Fibroblast of gingiva (primary cell): ENCODE measurements at places on chromosomes 6 and 20.
A peak's percentile ranks its signal among the peaks of the same experiment; 100 is the strongest.

DNA sequence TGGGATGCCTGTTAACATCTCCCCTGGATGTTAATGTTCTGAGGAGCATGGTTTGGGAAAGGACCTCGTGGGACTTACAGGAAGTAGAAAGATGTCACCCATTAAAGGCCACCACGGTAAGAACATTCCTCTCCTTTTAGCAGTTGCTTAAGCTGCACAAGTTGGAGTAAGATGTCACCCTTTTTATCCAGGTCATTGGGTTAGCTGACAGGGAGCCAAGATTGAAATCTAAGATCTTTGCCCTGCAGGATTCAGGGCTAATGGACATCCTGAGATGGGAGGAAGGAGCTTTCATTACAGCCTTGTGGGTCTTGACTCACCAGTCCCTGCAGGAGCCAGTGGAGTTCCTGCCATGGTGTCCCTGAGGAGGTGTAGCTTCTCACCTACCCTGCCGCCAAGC lies 22.1 kb downstream of the PABPC1L start:
- peak; percentile 20 for DNase-seq

DNA sequence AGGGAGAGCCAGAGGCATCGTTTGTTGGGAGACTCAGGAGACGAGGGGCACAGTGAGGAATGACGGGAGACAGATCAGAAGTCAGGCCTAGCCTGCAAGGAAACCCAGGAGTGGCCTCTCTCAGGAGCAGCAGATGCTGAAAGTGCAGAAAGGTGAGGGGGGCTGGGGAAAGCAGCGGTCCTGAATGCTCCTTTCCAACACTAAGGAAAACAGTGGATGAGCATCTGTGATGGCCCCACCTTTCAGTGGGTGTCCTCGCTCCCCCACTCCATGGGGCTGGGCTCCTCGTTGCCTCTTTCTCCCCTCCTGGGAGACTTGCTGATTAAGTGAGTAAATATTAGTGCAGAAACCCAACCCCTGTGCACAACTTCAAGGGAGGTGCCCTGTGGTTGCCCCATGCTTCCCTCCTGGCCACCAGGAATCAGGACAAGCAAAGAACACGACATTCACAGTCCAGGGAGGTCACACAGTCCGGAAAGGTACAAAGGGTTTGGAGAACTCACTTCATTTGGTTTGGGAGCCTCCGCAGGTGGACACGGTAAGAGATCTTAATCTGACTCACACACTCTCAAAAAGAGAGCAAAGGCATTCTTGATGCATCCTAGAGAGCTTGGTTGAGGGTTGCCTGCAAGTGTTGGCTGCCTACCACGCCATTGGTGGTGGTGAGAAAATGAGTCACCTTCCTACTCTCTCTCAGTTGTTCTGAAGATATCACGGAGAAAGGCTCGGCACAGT lies 9.7 kb upstream of the BPIFB1 start:
- DNase-seq, result no peak

DNA sequence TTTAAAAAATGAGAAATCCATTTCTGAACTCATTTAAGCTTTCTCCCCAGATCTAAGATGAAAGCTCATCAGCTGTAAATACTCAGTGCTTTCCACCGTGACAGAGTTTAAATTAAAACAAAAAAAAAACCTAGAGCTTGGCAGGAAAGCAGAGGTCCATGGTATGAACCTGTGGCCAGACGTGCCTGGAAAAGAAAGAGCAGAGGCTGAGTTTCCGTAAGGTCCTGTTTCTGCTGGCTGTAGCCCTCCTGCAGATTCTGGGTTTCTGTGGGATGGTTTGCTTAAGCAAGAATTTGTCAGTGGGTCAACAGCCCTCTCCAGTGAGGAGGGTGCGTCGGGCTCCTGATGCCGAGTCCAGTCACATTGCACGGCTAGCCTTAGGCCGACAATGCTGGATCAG lies 383.2 kb downstream of the SAMD5 start:
- DNase-seq, result no peak

DNA sequence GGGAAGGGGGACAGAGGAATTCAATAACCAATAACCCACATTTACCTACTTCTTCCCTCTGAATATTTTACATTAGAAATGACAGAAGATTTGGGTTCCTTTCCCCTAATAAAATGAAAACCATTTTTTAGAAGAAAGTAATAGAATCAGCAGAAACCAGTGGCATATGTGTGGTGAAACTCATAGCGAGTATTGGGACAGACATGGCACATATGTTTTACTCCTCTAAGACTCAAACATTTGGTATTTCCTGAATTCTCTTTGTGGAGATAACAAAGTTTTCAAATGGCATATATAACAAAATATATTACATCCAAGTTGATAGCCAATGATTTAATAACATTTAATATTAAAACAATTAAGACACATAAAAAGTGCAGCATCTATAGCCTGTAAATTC lies 12.9 kb upstream of the BEND3 start:
- DNase-seq, result peak; percentile 26

DNA sequence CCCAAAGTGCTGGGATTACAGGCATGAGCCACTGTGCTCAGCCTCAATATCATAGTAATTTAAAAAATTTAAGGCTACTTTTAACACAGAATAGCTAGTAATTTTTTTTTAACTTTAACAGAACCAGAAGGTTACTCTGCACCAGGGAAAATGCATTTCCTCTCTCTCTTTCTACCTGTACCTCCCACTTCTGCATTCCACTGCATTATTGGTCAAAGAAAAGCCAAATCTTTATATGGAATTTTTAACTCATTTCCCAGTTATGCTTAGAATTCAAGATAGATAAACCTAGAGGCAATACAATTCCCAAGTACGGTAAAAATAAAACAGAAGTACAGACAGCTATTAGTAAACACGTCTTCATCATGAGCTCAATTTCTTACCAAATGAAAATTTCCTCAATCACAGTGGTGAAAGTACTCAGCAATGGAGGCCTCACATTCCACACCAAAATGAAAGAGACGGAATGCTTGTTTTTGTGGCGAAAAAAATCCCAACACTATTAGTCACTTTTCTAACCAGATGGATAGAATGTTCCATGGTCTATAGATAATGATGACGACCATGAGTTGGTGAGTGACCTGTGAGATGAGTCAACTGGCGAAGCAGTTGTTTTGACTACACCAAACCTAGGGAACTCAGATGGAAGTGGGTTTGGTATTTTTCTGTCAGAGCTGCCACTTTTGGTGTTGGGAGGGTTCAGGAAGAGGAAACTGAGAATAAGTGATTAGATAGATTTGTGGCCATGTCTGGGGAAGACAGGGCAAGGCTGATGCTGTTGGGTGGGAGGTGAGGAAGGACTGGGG lies 104.7 kb upstream of the SGK1 start:
- DNase-seq, result peak; percentile 96

- DNase-seq, result no peak
These were observed 372.3 kb downstream of the EPHA7 start for GRCh38 chr6:93047033-93047432.

DNA sequence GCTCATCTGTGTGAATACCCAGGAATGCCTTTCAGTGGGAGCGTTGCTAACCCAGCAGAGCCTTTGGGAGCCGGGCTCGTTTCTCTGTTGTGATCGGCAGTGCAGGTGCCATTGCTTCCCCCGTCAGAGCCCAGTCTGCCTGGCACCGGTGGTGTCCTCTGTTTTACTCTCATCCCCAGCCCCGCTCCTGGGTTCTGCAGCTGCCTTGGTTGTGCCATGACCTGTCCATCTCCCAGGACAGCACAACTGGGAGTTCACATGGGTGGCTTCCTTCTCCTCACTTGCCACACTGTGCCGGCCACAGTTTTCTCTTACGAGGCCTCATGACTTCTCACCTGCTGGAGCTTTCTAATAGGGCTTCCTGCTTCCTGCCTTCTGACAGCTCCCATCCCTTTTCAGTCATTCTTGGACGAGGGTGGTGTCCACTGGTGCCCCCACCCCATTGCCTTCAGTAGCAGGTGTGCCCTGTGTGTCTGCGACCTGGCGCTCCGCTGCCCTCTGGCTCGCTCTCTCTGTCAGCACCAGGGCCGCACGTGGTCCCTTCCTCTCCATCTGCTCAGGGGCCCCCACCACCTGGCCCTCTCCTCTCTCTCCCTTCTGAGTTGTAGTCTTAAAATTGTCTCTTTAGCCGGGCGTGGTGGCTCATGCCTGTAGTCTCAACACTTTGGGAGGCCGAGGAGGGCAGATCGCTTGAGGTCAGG lies 110.9 kb downstream of the RPP40 start:
- DNase-seq, result no peak

DNA sequence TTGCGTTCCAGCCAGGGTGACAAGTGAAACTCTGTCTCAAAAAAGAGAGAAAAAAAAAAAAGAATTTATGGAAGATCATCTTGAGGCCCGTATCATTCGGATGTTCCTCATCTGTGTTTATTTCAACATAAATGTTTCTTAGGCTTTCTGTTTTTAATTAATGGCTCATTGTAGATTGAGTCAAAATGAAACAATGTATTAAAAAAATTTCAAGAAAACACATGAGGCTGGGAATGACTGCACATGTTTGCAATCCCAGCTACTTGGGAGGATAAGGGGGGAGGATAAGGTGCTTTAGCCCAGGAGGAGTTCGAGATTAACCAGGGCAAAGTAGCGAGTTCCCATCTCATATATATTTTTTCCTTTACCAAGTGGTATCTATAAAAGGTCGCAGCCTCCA lies 47.3 kb downstream of the ITCH start:
- DNase-seq, result peak; percentile 75

DNA sequence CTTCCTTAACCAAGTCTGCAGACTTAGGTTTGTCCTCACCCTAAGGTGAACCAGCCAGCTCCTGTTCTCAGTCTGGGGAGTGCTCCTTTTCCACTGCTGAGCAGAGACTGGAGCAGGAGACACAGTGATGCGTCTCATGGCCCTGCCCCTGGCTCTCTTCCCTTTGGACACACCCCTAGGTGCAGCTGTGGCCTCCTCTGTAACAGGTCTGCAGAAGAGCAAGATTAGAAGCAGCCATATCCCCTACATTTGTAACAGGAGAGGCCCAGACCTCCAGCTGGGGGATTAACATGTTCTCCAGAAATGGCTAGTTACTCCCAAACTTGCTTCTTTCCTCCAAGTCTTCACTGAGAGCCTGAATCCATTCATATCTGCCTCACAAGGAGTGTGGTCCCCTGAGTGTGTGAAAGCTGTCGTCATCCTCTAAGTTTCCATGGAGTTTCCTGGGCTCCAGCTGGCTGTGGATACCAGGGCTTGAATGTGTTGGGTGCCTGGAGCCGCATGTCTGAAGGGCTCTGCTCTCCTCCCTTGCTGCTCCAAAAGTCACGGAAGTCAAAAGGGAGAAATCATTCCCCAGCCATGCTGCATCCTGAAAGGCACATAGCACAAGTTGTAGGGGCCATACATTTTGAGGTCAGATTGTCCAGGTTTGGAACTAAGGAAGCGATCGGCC lies 57.7 kb downstream of the PPP1R14C start:
- no peak for DNase-seq

- no peak for DNase-seq
These were observed 64.5 kb upstream of the SNX9 start for GRCh38 chr6:157758516-157759023.

GRCh38 chr20:56815796-56816195 lies 186.7 kb downstream of the TFAP2C start:
- no peak for DNase-seq

- no peak for DNase-seq
These were observed 87.2 kb downstream of the EPM2A start for GRCh38 chr6:145648149-145648548.

DNA sequence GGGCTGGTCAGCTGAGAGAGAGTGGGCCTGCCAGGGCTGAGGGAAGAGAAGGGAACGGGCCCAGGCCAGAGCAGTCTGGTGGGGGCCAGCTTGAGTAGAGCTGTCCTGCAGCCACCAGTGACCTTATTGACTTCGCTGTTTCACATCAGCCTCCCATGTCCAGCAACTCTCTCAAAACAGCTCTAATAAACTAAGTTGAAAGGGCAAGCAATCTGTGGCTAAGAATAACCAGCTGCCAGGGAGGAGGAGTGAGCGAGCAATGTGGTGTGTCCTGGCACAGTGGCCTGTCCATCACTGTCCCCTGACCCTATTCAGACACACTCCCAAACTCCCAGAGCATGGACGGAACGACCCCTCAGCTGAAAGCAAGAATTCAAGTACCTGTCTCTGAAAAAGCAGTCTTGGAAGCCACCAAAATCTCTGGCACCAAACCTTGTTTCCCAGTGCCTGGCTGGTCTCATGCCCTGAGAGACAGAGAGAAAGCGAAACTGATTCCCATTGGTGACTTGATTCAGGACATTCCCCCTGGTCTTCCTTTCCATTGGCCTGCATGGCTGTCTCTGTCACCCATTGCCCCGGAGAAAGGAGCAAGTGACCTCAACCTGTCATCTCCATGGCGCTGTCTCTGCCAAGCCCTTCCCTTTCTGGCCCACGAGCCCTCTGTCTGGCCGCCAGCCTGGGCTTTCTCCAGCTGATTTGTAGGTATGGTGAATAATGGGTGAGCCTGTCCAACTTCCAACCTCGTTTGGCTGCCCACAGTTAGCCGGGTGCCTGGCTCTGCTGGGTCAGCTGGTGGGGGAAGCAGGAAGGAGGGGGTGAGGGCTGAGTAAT lies at the start of gene DDO:
TSS of gene DDO (minus strand) at position 490 of the 831 bp plus-strand sequence. CDS start 2,113 bp downstream, outside the sequence.
- peak; percentile 51 for DNase-seq

- DNase-seq, result no peak
These were observed 35.2 kb upstream of the STMND1 start for GRCh38 chr6:17066610-17067009.

GRCh38 chr6:119196715-119197114 lies 118.3 kb upstream of the FAM184A start:
- DNase-seq, result no peak

DNA sequence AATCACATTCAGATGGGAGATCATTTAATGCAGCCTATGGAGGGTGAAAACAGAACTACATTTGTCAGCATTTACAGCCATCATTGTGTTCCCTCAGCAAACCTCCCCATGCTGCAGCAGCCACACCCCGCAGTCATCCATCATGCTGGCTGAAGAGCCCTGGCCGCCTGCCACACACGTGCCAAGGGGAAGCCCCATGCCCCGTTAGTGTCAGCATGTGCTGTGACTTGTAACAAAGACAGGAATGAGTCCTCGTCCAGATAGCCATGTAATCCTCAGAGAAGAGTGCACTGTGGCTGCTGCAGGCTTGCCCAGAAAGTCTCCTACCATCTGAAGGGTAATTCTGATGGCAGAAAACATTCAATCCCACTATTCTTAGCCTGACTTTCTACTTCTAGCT lies 1097.8 kb downstream of the KIF16B start:
- DNase-seq, result no peak

GRCh38 chr20:14553774-14554534 lies 216.5 kb upstream of the FLRT3 start:
- DNase-seq, result peak; percentile 26

GRCh38 chr20:44856442-44856841 lies 29.1 kb upstream of the YWHAB start:
- DNase-seq, result no peak

DNA sequence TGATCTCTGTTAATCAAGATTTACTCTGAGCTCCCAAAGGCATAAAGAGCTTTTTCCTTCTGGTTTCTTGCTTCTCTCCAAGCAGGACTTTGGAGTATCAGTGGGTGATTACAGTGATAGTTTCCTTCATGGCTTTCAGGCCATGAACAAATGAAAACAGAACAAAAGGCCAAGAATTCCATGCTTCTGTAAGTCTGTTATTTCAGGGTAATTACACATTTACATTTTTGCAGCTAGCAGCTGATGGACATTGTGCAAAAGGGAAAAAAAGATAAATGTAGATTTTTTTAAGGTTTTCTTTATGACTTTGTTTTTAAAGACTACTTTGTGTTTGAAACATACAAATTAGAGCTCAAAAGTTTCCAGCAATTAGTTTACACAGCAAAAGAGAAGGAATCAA lies 441.6 kb downstream of the PLCB1 start:
- no peak for DNase-seq
